ENCODE measurements at places on chromosomes 3 and 15.

GRCh38 chr15:27238209-27238608 is 267.2 kb downstream of the GABRG3 start:
- DNase-seq = no peak

GRCh38 chr3:105214590-105214989 is 152.1 kb upstream of the ALCAM start:
- DNase-seq = no peak

DNA sequence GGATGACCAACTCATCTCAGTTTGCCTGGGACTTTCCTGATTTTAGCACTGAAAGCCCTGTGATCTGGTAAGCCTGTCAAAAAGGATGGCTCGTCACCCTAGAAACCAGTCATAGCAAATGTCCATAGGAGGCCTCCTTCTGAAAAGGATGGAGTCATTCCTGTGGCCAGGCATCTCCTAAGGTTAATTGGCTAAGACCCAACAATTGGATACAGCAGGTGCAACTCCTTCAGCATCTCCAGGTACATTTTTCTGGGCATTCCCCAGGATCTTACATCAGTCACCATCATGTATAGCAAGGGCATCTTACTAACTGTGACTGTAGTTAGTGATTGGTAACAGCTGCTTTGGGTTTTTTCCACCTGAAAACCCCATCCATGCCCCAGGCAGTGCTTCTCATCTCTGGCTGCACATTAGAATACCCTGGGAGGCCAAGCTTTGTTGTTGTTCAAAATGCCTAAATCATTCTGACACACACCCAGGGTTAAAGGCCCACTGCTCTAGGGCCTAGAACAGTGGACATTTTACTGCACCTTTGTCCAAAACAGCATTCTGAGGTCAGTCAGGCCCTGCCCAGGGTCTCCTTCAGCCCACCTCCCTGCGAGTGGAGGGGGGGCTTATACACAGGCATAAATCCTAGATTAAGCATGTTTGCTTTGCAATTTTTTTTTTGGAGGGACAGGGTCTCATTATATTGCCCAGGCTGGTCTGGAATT is 28.3 kb upstream of the GALNT15 start:
- DNase-seq = no peak

DNA sequence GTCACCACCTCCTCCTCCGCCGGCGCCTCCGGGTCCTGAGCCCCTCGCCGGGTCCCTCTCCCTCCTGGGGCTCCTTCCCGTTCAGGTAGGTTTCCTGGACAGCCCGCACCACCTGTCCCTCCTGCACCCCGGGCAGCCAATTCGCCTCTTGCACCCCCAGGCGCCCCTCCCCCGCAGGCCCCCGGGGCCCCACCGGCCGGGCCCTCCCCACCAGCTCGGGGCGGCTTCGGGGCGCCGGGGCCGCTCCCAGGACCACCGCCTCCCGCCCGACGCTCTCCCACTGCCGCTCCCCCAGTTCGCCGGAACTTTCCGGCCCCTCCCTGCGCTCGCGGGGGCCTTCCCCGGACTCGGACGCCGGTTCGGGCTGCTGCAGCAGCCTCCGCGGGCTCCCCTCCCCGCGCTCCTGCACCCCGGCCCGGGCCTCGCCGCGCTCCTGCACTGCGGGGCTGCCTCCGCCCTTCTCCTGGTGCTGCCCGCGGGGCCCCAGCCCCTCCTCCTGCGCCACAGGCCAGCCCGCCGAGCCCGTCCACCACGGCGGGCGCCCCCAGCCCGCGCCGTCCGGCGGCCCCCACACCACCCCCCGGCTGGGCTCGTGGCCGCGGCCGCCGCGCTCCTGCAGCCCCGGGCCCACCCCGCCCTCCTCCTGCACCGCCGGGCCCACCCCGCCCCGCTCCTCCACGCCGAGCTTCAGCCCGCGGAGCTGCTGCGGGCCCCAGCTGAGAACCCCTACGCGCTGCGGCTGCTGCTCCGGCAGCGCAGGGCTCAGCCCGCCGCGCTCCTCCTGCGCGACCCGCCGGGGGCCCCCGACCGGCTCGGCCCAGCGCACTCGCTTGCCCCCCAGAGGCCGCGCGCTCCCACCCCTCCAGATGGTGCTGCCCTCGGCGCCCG is 587 bp upstream of the TNK2 start:
- DNase-seq = no peak

- DNase-seq = no peak
These were observed 306.4 kb upstream of the STT3B start for GRCh38 chr3:31226346-31226745.

- DNase-seq = no peak
These were observed 12.8 kb downstream of the CPB1 start for GRCh38 chr3:148840451-148840850.

- no peak for DNase-seq
These were observed 24.1 kb upstream of the SHISA5 start for GRCh38 chr3:48528048-48528447.

- no peak for DNase-seq
These were observed 127.5 kb downstream of the CLSTN2 start for GRCh38 chr3:140062461-140062860.

GRCh38 chr15:70469651-70470555 is 293.5 kb downstream of the UACA start:
- no peak for DNase-seq

- no peak for DNase-seq
These were observed 12.8 kb downstream of the NMNAT3 start for GRCh38 chr3:139664958-139665357.

All from T-helper 22 cell (primary cell).